ENCODE measurements at places on chromosomes 12 and 14.

DNA sequence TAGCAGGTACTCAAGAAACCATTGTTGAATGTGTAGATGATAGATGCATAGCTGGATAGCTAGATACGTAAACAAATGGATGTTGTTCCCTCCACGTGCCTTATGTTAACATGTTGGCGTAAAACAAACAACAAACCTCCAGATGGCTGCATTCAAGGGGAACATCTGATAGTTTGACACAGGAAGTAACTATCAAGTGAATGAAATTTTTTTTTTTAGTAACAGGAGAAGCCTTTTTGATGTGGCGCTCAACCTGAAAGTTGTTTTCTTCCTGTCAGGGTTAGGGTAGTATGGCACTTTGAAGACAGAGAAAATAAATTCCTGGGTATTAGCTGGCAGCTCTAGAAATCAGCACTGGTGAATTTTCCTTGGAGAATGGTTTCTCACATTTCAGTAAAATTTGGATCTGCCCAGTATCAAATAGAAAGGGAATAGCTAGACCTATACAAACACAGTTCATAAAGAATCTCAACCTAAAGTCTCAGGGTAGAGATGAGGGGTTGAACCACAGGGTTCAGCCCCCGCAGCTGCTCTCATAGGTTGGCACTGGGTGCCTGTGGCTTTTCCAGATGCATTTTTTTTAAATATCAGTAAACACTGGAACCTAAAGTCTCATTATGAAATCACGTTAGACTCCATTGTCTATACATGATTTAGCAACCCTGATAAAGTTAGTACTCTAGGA is 18.8 kb upstream of the RAP1B start:
- DNase-seq, result peak; percentile 27

DNA sequence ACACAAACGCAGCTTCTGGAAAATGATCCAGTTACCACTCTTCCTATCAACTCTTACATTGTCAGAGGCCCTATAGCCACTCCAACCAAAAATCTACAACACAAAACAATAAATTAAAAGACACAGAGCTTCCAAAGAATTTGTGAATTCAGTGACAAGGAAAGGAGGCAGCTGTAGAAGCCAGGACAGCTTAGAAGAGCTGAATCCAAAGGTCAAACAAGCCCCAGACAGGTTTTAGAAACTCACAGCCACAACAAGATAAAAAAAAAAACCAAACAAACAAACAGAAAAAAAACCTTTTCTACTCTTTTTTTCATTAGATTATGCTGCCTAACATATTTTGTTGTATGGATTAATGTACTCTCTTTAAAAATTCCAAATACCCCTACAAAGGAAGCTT is 94.4 kb downstream of the KIF21A start:
- DNase-seq, result no peak

DNA sequence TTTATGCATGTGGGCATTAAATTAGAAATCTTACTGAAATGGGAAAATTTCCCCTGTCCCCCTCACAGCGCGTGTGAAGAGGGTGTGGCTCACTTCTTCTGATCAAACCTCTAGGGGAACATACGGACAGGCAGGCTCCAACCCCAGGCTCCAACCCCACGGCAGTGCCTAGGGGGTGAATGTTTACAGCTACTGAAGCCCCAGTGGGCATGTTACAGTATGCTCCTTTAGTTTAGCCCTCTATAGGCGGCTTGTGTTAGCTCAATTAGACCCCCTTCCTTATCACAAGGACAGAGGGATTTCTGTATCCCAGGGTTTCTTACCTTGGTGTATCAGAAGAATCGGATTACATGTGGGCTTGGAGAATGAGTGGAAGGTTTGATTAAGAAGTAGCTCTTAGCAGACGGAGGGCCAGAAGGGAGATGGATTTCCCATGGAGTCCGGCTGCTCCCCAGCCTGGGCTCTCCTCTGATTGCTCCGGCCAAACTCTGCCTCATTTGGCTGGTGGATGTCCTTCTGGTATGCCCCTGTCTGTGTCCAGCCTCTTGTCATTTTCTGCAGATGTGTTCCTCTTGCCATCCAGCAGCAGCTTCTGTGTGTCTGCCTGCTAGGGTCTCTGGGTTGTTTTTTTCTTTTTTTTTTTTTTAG is 223.7 kb downstream of the TMTC2 start:
- DNase-seq, result no peak

- DNase-seq, result no peak
Measured at GRCh38 chr12:103470664-103471063, 25.1 kb downstream of the C12orf42 start.

GRCh38 chr12:98894412-98895085 is 249.5 kb downstream of the APAF1 start:
- DNase-seq, result no peak

DNA sequence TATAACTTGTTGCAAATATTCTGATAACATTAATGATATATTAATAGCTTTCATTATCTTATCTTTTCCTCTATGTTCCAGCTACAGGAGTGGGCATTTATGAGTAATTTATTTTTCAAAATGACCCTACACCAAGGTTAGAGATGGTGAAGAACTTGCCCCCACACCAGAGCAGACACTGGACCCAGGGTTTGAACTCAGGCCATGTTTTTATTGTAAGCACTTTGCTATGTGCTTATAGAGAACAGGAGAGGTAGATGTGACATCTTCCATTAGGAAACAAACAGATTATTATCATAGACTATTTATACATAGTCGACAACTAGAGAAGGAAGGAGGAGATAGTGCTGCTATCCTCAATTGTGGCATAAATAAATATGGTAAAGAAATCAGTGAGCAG is 265.2 kb downstream of the EGLN3 start:
- DNase-seq, result no peak

Data from GM10248 (cell line).